Aorta (tissue), 5 donors: ENCODE measurements at places on chromosomes 13 and 19. TPM values are rescaled to one million over a fixed set of nuclear protein-coding genes. Genes with fewer than 3 reads are reported as not detected.

DNA sequence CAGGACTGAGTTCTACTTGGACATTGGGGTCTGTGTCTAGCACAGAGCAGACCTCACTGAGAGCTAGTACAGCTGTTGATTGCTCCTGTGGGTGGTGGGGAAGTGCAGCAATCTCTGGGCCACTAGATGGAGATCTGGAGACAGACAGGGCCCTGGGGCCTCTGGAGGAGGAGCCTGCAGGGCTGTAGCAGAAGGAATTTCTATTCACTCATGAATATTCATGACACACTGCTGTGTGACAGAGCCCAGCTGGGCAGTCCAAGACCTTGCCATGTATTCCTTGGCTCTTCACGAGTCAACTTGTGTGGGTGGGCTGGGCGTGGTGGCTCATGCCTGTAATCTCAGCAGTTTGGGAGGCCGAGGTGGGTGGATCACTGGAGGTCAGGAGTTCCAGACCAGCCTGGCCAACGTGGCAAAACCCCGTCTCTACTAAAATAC lies 37.5 kb downstream of the SUGP2 start:
- H3K36me3 ChIP-seq = peaks cover 8% of the 10 kb centered on the region
- no peaks in the 10 kb centered on the region for H3K4me1 ChIP-seq
- H3K4me3 ChIP-seq = no peak overlapping the region
- DNase-seq = peak; percentile 81
- H3K27ac ChIP-seq = no peak overlapping the region

ATP11A gene
- total RNA-seq = 45.7 TPM

CLDND2 gene
- total RNA-seq = not detected

GRCh38 chr13:98478189-98479129 lies 98.4 kb downstream of the STK24 start:
- no peaks in the 10 kb centered on the region for H3K27me3 ChIP-seq
- DNase-seq = no peak
- no peak overlapping the region for H3K4me3 ChIP-seq
- H3K36me3 ChIP-seq = no peaks in the 10 kb centered on the region
- peaks cover 3% of the 10 kb centered on the region for H3K4me1 ChIP-seq
- H3K27ac ChIP-seq = no peak overlapping the region

MAP4K1 gene
- total RNA-seq = 7.3 TPM

GRCh38 chr13:21932578-21932977 lies 261.7 kb downstream of the FGF9 start:
- H3K27me3 ChIP-seq = no peaks in the 10 kb centered on the region
- H3K36me3 ChIP-seq = no peaks in the 10 kb centered on the region
- no peak overlapping the region for H3K27ac ChIP-seq
- H3K4me1 ChIP-seq = no peaks in the 10 kb centered on the region
- DNase-seq = no peak

CD79A gene
- total RNA-seq = 0.96 TPM

LENG9 gene
- 5.4 TPM for total RNA-seq

ZNF552 gene
- 8.5 TPM for total RNA-seq

DNA sequence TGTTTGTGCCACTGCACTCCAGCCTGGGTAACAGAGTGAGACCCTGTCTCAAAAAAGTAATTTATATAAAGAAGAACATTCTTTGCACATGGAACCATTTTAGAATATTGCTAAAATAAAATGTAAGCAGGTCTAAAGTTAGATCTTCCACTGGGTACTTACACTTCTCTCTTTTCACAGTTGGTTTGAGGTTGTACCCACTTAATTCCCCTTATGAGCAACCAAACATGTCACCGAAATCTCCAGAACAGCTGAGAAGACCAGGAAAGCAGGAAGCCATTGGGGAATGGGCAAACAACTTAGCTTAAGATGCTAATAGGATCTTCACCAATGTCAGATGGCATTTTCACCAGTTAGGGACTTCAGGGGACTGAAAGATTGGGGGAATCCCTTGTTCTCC lies 18.8 kb downstream of the NLRP4 start:
- no peak for DNase-seq
- no peak overlapping the region for H3K4me3 ChIP-seq
- no peaks in the 10 kb centered on the region for H3K4me1 ChIP-seq
- no peak overlapping the region for H3K27ac ChIP-seq

HIPK4 gene
- total RNA-seq = 0.21 TPM

DNA sequence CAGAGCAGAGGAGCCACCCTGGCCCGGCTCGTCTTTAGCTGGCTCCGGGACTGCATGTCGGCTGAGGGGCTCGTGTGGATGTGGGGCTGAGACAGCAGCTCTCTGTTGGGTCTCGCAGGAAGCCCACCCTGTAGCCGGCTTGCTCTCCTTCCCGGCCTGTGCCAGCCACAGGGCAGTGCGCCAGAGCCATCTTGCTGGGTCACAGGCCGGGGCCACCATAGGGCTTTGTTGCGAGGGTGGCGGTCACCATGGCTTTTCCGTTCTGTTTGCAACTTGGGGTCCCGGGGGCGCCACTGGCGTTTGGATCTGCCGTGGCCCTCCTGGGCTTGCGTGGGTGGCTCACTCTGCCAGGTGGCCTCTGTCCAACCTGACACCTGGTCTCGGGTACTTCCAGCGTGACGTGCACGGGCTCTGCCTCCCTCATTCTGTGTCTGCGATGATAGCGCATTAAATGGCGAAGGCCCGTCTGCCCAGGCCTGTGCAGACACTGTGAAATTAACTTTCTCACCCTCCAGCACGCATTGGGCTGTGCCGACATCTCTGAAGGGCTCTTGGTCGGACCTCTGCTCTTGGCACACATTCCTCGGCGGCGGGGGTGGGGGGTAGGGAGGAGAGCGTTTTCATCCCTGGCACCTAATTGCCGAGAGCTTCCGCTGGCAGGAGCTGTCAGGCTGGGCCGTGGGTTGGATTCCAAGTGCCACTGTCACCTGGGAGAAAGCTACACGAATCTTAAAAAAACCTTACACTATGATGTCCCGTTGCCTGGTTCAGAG lies 95.1 kb downstream of the KDM4B start:
- H3K4me1 ChIP-seq = no peaks in the 10 kb centered on the region
- DNase-seq = no peak
- no peak overlapping the region for H3K27ac ChIP-seq
- H3K4me3 ChIP-seq = no peak overlapping the region
- no peaks in the 10 kb centered on the region for H3K27me3 ChIP-seq
- no peaks in the 10 kb centered on the region for H3K36me3 ChIP-seq

GRCh38 chr13:94548382-94548781 lies 47.6 kb downstream of the TGDS start:
- DNase-seq = no peak
- no peaks in the 10 kb centered on the region for H3K36me3 ChIP-seq
- H3K4me3 ChIP-seq = peak overlapping the region; percentile 74
- peaks cover 2% of the 10 kb centered on the region for H3K4me1 ChIP-seq
- peak overlapping the region; percentile 91 for H3K27ac ChIP-seq

SPACA4 gene
- total RNA-seq = not detected

CYSLTR2 gene
- total RNA-seq = 1.1 TPM

USHBP1 gene
- total RNA-seq = 4.6 TPM

DNA sequence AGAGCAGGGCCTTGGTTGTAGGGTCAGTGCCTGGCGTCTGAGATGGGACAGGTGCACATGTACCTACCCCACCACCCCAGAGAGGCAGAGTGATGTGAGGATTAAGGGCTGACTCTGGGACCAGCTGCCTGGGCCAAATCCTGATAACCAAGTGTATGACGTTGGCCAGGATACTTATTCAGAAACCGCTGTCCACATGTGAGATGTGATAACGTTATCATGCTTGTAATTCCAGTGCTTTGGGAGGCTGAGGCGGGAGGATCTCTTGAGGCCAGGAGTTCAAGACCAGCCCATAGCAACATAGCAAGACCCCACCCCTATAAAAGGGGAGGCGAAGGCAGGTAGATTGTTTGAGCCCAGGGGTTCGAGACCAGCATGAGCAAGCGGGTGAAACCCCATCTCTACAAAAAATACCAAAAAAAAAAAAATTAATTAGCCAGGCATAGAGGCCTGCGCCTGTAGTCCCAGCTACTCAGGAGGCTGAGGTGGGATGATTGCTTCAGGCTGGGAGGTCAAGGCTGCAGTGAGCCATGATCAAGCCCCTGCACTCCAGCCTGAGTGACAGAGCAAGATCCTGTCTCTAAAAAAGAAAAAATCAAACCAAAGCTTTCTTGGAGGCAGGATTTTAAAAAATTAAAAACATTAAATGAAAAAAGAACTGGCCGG lies 10.0 kb downstream of the ADGRE5 start:
- H3K4me1 ChIP-seq = no peaks in the 10 kb centered on the region
- H3K4me3 ChIP-seq = no peak overlapping the region
- H3K36me3 ChIP-seq = peaks cover 9% of the 10 kb centered on the region
- no peak for DNase-seq

TRPM4 gene
- total RNA-seq = 57.1 TPM

DNA sequence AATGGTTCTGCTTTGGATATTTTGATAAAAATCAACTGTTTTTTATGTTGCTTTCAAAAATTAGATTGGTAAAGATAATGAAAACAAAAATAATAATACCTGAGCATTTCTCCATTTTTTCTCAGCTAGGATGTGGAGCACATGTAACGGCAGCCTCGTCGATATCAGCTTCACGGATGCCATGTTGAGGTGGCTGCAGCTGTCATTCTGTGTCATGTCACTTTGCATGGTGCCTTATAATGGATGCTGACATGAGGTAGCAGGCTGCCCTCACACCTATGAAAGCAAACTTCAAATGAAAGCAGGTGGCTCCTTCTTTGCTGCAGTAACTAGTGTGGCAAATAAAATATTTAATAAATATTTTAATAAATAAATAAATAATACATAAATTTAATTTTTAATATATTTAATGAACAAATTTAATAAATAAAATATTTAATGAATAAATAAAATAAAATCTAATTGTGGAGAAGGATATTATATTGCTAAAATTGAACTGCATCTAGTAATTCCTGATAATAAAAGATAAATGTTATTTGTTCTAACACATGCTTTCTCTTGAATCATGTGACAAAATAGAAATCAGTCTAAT lies 955.7 kb upstream of the SLC10A2 start:
- H3K4me3 ChIP-seq = no peak overlapping the region
- H3K36me3 ChIP-seq = no peaks in the 10 kb centered on the region
- H3K27ac ChIP-seq = no peak overlapping the region
- no peaks in the 10 kb centered on the region for H3K27me3 ChIP-seq
- DNase-seq = no peak
- no peaks in the 10 kb centered on the region for H3K4me1 ChIP-seq

DNA sequence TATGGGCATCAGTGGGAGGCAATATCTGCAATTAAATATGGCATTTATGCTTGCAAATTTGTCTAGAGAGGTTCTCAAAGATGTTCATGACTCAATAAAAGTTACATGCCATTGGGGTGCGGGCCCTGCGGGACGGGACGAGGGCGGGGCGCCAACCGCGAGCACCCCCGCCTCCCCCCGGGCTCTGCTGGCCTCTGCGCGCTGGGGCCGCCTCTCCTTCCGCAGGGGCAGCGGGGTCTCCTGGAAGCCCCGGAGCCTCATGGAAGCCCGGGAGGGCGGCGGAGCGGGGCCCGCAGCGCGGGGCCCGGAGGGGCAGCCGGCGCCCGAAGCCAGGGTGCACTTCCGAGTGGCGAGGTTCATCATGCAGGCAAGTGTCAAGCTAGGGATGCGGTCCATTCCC lies 179.2 kb downstream of the TPTE2 start:
- no peak for DNase-seq
- H3K27ac ChIP-seq = no peak overlapping the region
- no peaks in the 10 kb centered on the region for H3K36me3 ChIP-seq
- no peaks in the 10 kb centered on the region for H3K4me1 ChIP-seq

DNA sequence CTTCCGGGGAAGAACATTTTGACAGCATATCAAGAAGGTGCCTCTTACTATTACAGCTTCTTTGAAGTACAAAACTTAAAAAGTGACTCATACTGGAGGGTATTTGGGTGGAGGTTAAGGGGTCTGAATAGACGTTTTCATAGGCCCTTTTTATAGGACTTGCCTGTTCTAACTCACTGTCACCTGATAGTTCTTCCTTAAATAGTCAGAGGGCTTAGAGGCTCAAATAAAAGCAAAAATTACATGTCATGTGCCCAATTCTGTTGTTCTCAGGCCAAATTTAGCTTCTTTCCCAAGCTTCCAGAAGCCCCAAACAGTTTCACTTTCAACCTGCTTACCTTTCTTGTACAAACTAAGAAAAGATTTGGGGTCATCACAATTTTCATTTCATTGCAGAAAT lies 16.1 kb upstream of the SLC46A3 start:
- no peak overlapping the region for H3K4me3 ChIP-seq
- H3K4me1 ChIP-seq = no peaks in the 10 kb centered on the region
- no peak for DNase-seq
- H3K27ac ChIP-seq = no peak overlapping the region

LRRC25 gene
- 7.7 TPM for total RNA-seq

DNA sequence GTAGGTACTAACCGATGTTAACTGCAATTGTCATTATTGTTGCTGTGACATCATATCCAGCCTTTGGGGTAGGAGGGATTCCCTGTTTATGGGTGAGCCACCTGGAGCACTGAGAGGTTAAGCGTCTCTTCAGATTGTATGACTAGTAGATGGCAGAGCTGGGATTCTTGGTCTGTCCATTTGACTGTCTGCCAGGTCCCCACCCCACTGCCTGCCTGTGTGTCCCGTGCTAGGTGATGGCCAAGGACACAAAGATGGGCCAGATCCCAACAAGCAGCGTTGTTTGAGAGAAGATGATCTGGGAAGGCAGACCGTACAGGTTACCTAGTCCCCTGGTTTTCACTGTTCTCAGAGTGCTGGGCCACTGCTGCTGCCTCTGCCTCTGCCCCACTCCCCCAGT lies 16.6 kb downstream of the PPP2R1A start:
- peak; percentile 39 for DNase-seq
- no peaks in the 10 kb centered on the region for H3K27me3 ChIP-seq
- H3K36me3 ChIP-seq = peaks cover 3% of the 10 kb centered on the region

- no peak overlapping the region for H3K4me3 ChIP-seq
- no peaks in the 10 kb centered on the region for H3K27me3 ChIP-seq
- no peaks in the 10 kb centered on the region for H3K36me3 ChIP-seq
- no peak overlapping the region for H3K27ac ChIP-seq
- H3K4me1 ChIP-seq = no peaks in the 10 kb centered on the region
These were observed 405.8 kb downstream of the FGF9 start for GRCh38 chr13:22076658-22077057.

GRCh38 chr19:49453013-49453756 lies at the start of gene ALDH16A1:
Gene ALDH16A1, plus strand, starts transcription at chr19:49453225. Its CDS starts 107 bp downstream, at chr19:49453332.
- H3K4me1 ChIP-seq = no peaks in the 10 kb centered on the region
- H3K4me3 ChIP-seq = peak within 1 kb of the TSS; percentile 7
- H3K27me3 ChIP-seq = no peaks in the 10 kb centered on the region
- peak; percentile 99 for DNase-seq
- no peaks in the 10 kb centered on the region for H3K36me3 ChIP-seq
